ENCODE measurements at places on chromosomes 3 and 15.

- DNase-seq: no peak
These were observed 51.5 kb downstream of the PGPEP1L start for GRCh38 chr15:98955961-98956723.

DNA sequence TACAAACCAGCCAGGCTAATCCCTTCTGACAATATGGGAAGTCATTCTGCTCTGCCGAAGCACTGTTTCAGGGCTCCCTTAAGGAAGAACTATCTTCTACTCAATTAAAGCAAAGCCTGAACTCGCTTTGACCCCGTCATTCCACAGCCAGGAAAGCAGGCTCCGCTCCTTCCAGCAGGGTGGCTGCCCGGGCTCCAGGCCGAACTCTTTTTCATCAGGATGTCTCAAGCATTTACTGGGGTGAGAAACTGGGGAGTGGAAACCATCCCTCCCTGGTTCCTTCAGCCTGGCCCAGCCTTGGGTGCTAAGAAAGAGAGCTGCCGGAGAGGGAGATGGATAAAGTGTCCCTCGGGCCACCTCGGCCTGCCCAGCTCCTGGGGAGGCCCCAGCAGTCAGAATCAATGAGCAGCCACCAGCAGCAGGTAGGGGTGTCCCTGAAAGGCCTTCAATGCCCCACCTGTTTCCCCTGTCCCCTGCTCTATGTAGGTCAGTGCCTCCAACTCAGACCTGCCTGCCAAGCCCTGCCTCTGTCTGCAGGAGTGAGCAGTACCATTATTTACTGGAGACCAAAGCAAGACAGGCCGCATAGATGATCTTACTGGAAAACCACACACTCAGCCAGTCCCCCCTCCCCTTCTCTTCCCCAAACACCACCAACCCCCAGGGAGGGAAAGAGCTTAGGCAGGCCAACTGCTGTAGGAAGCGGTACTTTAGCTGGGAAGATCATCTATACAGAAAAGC, 225.6 kb upstream of the TLE3 start:
- no peak for DNase-seq

GRCh38 chr3:160444411-160444810, 5.2 kb downstream of the TRIM59 start:
- no peak for DNase-seq

DNA sequence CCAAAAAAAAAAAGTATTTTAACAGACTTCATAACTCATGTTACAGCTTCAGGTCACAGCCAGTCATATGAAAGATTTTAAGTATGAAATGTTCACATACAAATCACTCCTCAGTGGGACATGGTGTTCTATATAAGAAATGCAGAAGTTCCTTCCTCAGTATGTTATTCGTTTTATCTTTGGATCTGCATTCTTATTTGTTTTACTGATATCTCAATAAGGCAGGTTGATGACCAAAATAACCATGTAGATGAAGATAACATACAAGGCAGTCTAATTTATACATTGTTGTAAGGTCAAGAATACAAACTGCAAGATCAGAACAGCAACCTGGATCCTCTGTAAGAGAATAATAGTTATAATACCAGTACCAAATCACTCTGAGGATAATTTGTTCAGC, 75.6 kb downstream of the CHAC1 start:
- DNase-seq: no peak

- no peak for DNase-seq
These were observed 25.6 kb upstream of the PYGO1 start for GRCh38 chr15:55613727-55614126.

GRCh38 chr3:5296362-5296761, 108.9 kb downstream of the EDEM1 start:
- no peak for DNase-seq
